ENCODE measurements at places on chromosomes 5 and 9.

GRCh38 chr5:125928663-125929062 lies 494.5 kb upstream of the GRAMD2B start:
- DNase-seq, result no peak
- H3K27ac ChIP-seq, result no peak overlapping the region
- no peaks in the 10 kb centered on the region for H3K27me3 ChIP-seq
- H3K4me3 ChIP-seq, result no peak overlapping the region
- no peaks in the 10 kb centered on the region for H3K4me1 ChIP-seq

GRCh38 chr9:74036549-74037231 lies 460.4 kb upstream of the RORB start:
- peak; percentile 21 for DNase-seq
- no peak overlapping the region for H3K4me3 ChIP-seq
- H3K4me1 ChIP-seq, result no peaks in the 10 kb centered on the region
- H3K27me3 ChIP-seq, result no peaks in the 10 kb centered on the region
- H3K27ac ChIP-seq, result no peak overlapping the region
- no peaks in the 10 kb centered on the region for H3K36me3 ChIP-seq

DNA sequence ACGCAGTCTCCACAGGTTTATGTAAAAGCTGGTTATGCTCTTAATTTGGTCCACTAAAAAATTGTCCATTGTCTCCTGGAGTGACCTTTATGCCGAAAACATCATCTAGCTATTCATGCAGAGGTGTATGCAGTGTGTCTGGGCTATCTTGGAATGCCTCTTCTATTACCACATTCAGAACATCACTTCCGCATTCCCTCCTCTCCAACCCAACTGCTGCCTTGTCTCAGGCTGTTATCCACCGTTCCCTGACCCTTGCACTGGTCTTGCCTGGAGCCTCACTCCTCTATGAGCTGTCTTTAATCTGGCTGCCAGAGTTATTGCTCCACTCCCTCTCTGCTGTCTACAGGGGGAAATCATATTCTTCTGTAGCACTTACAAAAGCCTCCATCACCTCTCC lies 214.1 kb upstream of the ANKRD55 start:
- no peaks in the 10 kb centered on the region for H3K4me1 ChIP-seq
- no peak overlapping the region for H3K4me3 ChIP-seq
- DNase-seq, result no peak
- no peak overlapping the region for H3K27ac ChIP-seq
- H3K36me3 ChIP-seq, result no peaks in the 10 kb centered on the region
- H3K27me3 ChIP-seq, result no peaks in the 10 kb centered on the region

- DNase-seq, result no peak
- no peak overlapping the region for H3K4me3 ChIP-seq
- H3K4me1 ChIP-seq, result no peaks in the 10 kb centered on the region
- no peak overlapping the region for H3K27ac ChIP-seq
- no peaks in the 10 kb centered on the region for H3K27me3 ChIP-seq
Measured at GRCh38 chr9:88968799-88969198, 22.5 kb upstream of the S1PR3 start.

GRCh38 chr9:85142496-85142911 lies 473.0 kb downstream of the NTRK2 start:
- H3K4me1 ChIP-seq, result no peaks in the 10 kb centered on the region
- no peaks in the 10 kb centered on the region for H3K36me3 ChIP-seq
- H3K4me3 ChIP-seq, result no peak overlapping the region
- peaks cover 5% of the 10 kb centered on the region for H3K27me3 ChIP-seq

DNA sequence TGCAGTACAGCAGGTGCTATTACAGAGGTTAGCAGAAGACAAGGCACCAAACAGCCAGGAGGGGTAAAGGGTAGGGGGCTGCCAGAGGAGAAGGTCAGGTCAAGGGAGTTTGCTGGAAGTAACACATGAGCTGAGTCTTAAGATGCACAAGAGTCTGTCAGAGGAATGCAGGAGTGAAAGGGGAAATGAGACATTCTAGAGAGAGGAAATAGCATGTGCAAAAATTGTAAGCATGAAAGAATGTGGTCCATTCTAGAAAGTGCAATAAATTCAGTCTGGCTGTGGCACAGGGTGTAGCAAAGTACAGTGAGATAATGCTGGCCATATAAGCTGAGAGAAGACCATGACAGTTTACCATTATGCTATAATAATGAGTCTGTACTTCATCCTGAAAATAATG lies 6.6 kb downstream of the GOLGA1 start:
- no peak overlapping the region for H3K27ac ChIP-seq
- no peak overlapping the region for H3K4me3 ChIP-seq
- DNase-seq, result no peak

- H3K4me1 ChIP-seq, result no peaks in the 10 kb centered on the region
- no peak overlapping the region for H3K27ac ChIP-seq
- DNase-seq, result no peak
- peaks cover 62% of the 10 kb centered on the region for H3K27me3 ChIP-seq
Measured at GRCh38 chr9:74503219-74503618, 6.1 kb downstream of the RORB start.

DNA sequence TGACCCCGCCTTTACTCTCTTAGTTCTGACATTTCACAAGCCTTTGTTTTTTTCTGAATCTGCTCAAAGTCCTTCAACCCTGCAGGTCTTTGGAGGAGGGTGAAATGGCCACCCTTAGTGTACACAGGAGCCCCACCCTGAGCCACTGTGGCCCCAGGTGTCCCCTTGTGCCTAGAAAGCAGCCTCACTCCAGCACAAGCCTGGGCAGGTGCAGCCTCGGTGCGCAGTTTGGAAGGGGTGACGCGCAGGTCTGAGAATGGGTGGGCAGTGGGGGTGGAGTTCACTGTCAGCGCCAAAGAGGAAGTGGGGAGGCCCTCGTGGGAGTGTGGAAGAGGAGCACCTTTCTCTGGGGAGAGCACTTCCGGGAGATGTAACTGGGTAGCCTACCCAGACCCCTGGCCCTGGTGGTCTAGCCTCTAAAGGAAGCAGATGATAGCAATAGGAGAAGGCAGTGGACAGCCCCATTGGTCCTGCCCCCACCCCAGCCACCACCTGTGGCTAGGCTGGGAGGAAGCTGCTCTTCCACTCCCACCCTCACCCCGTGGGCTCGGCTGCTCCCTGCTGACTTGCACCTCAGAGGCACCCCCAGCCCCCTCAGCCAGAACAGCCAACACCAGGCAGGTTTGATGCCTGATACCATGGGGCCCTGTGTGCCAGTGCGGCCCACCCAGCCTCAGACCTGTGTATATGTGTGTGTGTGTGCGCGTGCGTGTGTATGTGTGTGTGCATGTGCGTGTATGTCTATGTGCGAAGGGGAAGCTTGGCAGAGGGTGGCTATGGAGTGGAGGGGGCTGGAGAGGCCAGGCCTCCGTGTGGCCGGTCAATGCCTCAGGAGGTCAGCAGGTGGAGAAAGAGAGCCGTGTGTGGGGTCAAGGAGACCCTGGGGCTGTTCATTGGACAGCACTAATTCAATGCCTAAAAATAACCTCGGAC lies 16.8 kb upstream of the DAB2IP start:
- no peak overlapping the region for H3K4me3 ChIP-seq
- peak overlapping the region; percentile 56 for H3K27ac ChIP-seq
- H3K27me3 ChIP-seq, result no peaks in the 10 kb centered on the region
- peaks cover 36% of the 10 kb centered on the region for H3K4me1 ChIP-seq

DNA sequence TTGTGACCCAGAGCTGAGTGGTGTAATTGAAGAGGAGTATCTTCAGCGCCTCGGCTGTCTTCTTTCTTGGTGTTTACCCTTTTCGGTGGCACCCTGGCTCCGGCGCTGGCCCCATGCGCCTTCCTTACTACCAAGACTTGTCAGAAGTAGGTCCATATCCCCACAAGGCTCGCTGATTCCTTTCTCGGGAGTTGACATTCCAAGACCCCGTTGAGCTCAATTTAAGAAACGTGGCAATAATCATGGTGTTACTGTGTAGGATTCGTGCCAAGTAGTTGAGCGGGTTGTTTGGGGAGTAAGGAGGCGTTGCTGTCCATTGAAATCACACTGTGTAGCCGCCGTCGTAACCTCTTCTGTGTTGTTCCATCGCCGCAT lies 795 bp downstream of the NDUFAF2 start:
- H3K27ac ChIP-seq, result peak overlapping the region; percentile 34
- peak; percentile 37 for DNase-seq
- peak overlapping the region; percentile 59 for H3K4me3 ChIP-seq
- peaks cover 6% of the 10 kb centered on the region for H3K4me1 ChIP-seq
- H3K27me3 ChIP-seq, result no peaks in the 10 kb centered on the region

- no peaks in the 10 kb centered on the region for H3K36me3 ChIP-seq
- H3K27me3 ChIP-seq, result no peaks in the 10 kb centered on the region
- DNase-seq, result no peak
- no peaks in the 10 kb centered on the region for H3K4me1 ChIP-seq
- no peak overlapping the region for H3K27ac ChIP-seq
Measured at GRCh38 chr9:18126831-18127498, 347.0 kb upstream of the ADAMTSL1 start.

- H3K36me3 ChIP-seq, result no peaks in the 10 kb centered on the region
- H3K27ac ChIP-seq, result no peak overlapping the region
- H3K4me1 ChIP-seq, result peaks cover 4% of the 10 kb centered on the region
- peaks cover 5% of the 10 kb centered on the region for H3K27me3 ChIP-seq
Measured at GRCh38 chr5:174065528-174066197, 20.2 kb downstream of the NSG2 start.

GRCh38 chr5:424301-425110 lies 18.5 kb upstream of the EXOC3 start:
- H3K27me3 ChIP-seq, result no peaks in the 10 kb centered on the region
- H3K27ac ChIP-seq, result no peak overlapping the region
- no peak overlapping the region for H3K4me3 ChIP-seq
- H3K4me1 ChIP-seq, result no peaks in the 10 kb centered on the region
- no peak for DNase-seq
- H3K36me3 ChIP-seq, result no peaks in the 10 kb centered on the region

DNA sequence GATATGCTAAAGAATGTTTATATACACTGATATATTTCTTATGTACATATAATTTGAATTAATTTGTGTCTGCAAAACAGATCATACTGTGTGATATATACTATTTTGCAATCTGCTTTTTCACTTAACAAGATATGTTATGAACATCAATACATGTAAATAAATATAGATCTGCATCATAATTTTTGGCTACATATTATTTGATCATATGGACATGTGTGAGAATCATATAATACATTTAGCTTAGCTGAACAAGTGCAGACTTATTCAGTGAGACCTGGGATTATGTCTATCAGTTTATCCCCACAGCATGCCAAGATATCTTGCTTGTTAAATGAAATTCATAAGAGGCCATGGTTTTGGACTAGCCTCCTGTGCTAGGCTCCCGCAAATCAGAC lies 474.3 kb downstream of the ARHGEF28 start:
- no peak overlapping the region for H3K4me3 ChIP-seq
- no peaks in the 10 kb centered on the region for H3K36me3 ChIP-seq
- H3K27ac ChIP-seq, result no peak overlapping the region

DNA sequence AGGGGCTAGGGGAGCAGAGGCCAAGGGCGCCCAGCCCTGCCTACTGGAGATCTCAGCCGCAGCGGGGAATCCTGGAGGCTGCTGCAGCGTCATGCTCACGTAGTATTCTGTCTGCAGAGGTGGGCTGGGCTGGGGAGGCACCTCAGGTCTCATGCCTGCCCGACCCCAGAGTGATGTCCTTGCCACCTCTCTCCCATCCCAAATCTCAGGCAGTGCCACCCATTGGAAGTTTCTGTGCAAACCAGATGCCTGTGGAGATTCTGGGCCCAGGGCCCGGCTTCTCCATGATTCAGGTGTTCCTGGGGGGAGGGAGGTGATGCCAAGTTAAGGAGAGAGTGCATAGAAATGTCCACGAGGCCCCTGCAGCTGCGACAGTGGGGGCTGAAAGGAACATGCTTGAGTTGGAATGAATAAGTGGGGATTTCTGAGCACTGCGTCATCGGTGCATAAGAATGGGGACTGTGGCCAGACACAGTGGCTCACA lies 72.0 kb downstream of the ANKRD33B start:
- H3K27me3 ChIP-seq, result no peaks in the 10 kb centered on the region
- no peaks in the 10 kb centered on the region for H3K36me3 ChIP-seq
- H3K4me1 ChIP-seq, result no peaks in the 10 kb centered on the region

GRCh38 chr5:395921-396530 lies 47.0 kb upstream of the EXOC3 start:
- no peak for DNase-seq
- no peak overlapping the region for H3K27ac ChIP-seq

DNA sequence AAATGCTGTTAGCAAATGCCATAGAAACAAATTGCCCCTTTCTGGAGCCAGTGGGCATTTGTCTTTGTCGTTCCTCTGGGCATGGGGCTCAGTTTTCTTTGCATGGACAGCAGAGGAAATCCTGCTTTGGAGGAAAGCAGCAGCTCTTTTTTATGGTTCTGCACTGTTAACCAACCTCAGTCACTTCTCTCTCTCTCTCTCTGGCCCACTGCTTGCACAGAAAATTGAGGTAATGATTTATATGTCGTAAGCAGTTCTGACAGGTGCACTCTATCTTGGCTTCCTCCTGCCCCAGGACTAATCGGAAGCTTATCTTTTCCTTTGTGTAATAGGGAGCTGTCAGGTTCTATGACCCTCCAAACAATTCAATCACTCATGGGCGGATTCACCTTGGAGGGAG lies 159.6 kb upstream of the GPR151 start:
- peaks cover 10% of the 10 kb centered on the region for H3K4me1 ChIP-seq
- H3K27me3 ChIP-seq, result no peaks in the 10 kb centered on the region
- no peak for DNase-seq

- no peak overlapping the region for H3K27ac ChIP-seq
- H3K4me3 ChIP-seq, result no peak overlapping the region
- H3K27me3 ChIP-seq, result no peaks in the 10 kb centered on the region
- no peak for DNase-seq
- H3K36me3 ChIP-seq, result peaks cover 57% of the 10 kb centered on the region
Measured at GRCh38 chr5:150541895-150542294, 34.0 kb downstream of the NDST1 start.

DNA sequence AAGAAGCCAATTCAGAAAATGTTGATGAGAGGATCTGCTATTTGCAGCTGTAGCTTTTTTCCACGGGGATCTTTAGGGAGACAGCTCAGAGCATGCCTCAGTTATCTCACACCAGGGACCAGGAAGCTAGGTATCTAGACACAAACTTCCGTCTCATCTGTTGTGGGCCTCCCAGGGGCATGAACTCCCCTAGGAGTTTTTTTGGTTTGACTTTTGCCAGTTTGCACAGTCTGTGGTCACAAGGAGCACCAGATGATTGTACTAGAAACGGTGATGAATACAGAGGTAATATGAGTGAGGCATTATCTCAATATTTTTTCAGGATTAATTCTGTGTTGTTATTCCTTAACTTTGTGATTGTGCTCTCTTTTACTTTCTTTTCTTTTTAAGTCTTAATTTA lies 533.2 kb upstream of the SEMA6A start:
- no peak overlapping the region for H3K4me3 ChIP-seq
- H3K36me3 ChIP-seq, result no peaks in the 10 kb centered on the region
- H3K27ac ChIP-seq, result no peak overlapping the region
- H3K4me1 ChIP-seq, result peaks cover 9% of the 10 kb centered on the region
- no peak for DNase-seq

- no peak overlapping the region for H3K27ac ChIP-seq
- H3K27me3 ChIP-seq, result no peaks in the 10 kb centered on the region
- peaks cover 7% of the 10 kb centered on the region for H3K4me1 ChIP-seq
- H3K36me3 ChIP-seq, result no peaks in the 10 kb centered on the region
Measured at GRCh38 chr5:10666531-10667299, 94.3 kb downstream of the DAP start.
